ENCODE measurements at places on chromosomes 5 and 9. TPM values are rescaled to one million over a fixed set of nuclear protein-coding genes. Genes with fewer than 3 reads are reported as not detected.

The FAT2 gene
- total RNA-seq, result not detected

The DDX46 gene
- total RNA-seq, result 89.4 TPM

The LCN9 gene
- total RNA-seq, result not detected

The BNIP1 gene
- 26.5 TPM for total RNA-seq

The SLC6A19 gene
- not detected for total RNA-seq

The PCDHGB3 gene
- 0.40 TPM for total RNA-seq

GRCh38 chr5:37495668-37496347 lies 116.7 kb downstream of the WDR70 start:
- DNase-seq, result no peak

- peak; percentile 81 for DNase-seq
Observed at GRCh38 chr9:15357050-15357653, 50.1 kb upstream of the TTC39B start.

- DNase-seq, result no peak
Observed at GRCh38 chr5:34057569-34057968, 14.6 kb upstream of the C1QTNF3 start.

GRCh38 chr5:173673295-173674101 lies 57.0 kb upstream of the BOD1 start:
- DNase-seq, result no peak

DNA sequence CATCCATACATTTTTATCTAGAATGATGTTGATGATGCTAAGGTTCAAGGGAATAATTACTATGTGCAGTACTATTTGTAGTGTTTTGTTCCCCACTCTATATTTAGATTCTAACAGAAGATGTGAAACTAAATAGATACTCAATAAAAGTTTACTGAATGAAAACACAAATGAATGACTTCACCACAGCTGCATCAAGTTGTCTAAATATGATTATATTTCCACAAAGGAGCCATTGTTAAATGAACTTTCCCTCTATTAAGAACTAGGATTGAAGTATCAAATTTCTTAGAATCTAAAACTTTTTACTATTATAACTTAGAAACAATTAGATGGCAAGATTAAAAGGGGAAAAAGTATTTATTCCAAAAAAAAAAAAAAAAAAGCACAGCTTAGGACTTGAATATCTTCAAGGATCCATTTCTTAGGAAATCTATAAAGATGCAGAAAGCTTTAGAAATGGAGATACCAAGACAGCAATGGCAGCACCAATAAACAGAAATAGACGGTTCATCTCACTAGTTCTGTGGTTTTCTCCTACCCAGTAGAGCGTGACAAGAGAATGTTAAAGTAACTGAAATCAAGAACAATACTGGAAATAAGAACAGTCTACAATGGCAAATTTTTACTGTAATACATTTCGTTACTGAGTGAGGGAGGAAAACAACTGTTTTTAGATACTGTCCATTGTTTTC lies 347.6 kb downstream of the EBF1 start:
- DNase-seq, result no peak

DNA sequence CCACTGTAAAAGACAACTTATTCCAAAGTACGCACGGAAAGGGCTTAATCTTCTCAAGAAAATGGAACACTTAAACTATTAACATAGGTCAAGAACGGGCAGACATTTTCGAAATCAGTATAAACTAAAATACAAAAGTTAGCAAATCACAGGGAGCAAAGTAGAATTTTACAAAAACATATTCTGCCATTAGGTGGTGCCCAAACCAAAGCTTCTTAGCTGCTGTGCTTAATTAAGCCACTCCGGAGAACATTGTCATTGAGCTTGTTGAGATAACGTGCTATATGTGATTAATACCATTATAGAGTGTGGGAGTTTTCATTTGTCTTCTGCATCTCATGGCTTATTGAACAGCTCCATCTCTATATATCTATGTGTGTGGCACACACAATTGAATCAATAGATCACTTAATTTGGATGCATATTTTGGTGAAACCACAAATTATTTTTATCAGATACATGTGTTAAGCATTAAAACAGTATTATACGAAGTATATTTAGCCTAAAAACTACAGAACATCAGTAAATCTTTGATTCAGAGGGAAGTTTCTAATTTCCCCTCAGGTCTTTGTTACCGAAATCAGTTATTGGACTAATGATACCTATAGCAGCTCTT lies 23.4 kb downstream of the UBLCP1 start:
- DNase-seq, result peak; percentile 70

DNA sequence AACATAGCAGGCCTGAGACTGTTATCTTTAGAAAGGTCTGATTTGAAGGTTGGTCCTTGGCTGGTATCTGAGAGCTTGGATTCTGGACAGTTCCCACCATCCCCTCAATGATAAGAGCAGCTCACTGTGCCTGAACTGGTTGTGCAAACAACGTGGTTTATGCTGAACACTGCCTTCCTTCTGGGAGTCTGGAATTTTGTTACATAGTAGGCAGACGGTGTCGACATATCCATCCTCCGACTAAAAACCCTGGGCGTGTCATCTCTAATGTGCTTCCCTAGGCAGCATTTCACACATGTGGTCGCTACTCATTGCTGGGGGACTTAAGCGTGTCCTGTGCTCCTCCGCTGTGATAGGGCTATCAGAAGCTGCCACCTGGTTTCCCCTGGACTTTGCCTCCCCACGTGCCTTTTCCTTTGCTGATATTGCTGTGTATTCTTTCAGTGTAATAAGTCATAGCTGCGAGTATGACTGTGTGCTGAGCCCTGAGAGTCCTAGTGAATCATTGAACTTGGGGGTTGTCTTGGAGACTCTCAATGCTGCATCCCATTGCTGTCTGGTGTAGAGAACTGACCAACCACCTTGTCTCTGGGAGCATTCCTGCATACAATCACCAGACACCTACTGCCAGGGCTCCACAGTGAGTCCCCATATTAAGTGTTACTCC lies 119.1 kb upstream of the TBC1D2 start:
- DNase-seq, result no peak
